Psoas muscle (tissue), 8 donors: ENCODE measurements at places on chromosomes 16 and 17.

GRCh38 chr16:14186007-14186794 is 115.1 kb downstream of the MRTFB start:
- peak; percentile 24 for DNase-seq

DNA sequence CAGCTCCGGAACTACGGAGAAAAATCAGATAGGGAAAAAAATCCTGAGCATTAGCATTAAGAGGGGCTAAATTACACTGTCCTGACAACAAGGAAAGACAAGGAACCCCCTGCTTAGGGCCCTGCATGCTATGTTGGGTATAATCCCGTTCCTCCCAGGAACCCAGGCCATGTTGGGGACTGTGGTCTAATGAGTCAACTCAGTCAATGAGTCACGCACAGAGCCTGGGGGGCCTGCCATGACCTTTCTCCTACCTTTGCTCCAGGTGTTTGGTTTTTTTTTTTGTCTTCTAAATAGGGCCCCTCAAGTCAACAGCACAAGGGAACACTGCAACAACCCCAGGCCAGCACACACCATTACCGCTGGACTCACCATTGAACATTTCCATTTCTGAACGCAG is 8.9 kb upstream of the ZNF200 start:
- DNase-seq: no peak

- DNase-seq: no peak
Measured at GRCh38 chr16:81099958-81100357, 3.8 kb upstream of the GCSH start.

- no peak for DNase-seq
Measured at GRCh38 chr16:1215574-1216295, 9.3 kb downstream of the TPSG1 start.

GRCh38 chr16:87615621-87616041 is 13.3 kb downstream of the JPH3 start:
- DNase-seq: no peak

DNA sequence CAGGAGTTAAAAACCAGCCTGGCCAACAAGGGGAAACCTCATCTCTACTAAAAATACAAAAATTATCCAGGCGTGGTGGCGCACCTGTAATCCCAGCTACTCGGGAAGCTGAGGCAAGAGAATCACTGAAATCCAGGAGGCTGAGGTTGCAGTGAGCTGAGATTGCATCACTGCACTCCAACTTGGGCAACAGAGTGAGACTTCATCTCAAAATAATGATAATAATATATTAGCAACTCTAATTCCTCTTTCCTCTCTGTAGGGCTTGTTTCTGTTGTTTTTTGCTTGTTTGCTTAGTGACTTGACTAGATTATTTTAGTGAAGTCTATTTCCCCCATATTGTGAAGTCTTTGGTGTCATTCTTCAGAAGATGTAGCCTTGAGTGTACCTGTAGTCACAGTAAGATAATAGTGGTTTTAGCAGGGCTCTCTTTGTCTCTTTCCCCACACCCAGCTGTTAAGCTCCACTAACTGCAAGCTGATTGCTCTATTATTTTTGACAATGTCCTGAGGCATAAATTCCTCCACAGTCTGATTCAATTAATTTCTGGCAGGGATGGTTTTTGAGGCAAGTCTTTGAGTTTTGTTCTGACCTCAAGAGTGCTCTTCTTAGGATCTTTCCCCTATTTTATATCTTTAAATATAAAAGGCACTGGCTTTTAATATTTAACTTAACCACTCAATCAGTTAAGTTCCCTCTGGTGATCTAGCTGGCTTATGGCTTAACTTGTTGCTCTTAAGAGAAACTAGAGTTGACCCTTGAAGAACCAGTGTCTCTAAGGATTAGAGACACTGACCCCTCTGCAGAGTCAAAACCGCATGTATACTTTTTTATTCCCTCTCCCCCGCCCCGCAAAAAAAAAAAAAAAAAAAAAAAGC is 18.6 kb upstream of the TNFSF12 start:
- no peak for DNase-seq

DNA sequence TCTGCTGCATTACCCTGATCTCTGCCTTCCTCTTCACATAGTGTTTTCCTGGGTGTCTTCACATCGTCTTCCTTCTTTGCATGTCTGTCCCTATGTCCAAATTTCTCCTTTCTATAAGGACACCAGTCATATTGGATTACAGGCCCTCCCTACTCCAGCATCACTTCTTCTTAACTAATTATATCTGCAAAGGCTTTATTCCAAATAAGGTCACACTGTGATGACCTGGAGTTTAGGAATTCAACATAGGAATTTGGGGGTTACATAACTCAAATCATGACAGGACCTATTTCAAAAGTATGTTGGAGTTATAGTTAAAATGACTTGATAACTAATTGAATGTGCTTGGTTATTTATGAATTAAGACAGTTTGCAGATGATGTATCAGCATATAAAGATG is 490.5 kb upstream of the ERCC4 start:
- DNase-seq: no peak

DNA sequence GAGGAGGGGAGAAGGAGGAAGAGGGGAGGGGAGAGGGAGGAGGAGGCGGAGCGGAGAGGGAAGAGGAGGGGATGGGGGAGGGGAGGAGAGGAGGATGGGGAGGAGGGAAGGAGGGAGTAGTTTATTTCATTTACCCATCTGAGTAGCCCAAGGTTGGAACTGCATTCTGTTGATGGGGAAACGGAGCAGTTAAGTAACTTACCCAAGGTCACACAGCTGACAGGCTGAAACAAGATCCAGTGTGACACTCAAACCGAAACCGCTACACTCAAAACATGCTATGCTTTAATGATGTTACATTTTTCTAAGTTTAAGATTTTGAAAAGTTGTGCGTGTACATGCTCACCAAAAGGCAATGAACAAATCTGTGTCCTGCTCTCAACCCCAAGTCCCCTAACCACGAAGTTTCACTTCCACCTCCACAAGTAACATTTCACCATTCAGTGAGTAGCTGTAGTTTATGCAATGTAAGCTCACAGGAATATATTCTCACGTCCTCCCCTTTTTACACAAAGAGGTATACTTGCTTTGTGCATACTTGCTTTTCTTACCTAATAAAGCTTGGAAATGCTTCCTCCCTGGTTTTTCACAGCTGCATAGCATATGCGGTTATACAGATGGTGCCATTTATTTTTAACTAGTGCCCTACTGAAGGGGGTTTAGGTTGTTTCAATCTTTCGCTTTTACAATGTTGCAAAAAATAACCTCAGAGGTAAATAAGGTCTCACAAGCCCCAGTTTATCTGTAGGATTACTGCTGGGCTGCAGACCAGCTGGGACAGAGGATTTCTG is 275.3 kb downstream of the PARN start:
- no peak for DNase-seq

DNA sequence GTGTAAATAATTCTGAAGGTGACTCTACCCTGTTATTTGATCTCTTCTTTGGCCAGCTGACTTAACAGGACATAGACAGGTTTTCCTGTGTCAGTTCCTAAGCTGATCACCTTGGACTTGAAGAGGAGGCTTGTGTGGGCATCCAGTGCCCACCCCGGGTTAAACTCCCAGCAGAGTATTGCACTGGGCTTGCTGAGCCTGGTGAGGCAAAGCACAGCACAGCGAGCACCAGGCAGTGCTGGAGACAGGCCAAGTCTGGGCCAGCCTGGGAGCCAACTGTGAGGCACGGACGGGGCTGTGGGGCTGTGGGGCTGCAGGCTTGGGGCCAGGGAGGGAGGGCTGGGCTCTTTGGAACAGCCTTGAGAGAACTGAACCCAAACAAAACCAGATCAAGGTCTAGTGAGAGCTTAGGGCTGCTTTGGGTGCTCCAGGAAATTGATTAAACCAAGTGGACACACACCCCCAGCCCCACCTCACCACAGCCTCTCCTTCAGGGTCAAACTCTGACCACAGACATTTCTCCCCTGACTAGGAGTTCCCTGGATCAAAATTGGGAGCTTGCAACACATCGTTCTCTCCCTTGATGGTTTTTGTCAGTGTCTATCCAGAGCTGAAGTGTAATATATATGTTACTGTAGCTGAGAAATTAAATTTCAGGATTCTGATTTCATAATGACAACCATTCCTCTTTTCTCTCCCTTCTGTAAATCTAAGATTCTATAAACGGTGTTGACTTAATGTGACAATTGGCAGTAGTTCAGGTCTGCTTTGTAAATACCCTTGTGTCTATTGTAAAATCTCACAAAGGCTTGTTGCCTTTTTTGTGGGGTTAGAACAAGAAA is 5.1 kb downstream of the STH start:
- DNase-seq: peak; percentile 46

DNA sequence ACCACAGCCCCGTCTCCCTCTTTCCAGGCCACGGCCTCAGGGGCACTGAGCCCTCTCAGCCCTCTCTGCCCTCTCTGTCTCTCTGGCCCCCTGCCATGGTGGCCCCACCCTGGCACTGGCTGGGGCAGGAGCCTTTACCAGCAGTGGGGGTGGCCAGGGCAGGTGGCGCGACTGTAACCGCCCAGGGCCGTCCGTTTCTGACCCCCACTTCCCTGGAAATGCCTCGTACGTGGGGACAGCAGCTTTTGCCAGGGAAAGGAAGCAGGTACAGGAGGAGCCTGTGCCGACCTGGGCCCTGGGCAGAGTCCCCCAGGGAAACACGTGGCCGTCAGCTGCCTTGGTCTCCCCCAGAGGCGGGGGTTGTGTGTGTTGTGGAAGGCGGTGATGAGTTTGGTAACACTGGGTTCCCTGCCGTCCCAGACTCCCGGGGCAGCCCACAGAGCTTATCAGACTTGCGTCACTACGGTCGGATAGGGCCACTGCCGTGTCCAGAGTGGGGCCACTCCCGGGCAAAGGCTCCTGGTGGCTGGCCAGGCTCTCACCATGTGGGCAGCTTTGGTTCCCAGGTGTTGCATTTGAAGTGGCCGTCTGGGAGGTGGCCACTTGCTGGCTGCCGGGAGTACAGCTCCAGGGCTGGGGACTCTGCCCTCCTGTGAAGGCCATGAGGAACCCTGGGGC is 249.3 kb upstream of the CIBAR2 start:
- no peak for DNase-seq

DNA sequence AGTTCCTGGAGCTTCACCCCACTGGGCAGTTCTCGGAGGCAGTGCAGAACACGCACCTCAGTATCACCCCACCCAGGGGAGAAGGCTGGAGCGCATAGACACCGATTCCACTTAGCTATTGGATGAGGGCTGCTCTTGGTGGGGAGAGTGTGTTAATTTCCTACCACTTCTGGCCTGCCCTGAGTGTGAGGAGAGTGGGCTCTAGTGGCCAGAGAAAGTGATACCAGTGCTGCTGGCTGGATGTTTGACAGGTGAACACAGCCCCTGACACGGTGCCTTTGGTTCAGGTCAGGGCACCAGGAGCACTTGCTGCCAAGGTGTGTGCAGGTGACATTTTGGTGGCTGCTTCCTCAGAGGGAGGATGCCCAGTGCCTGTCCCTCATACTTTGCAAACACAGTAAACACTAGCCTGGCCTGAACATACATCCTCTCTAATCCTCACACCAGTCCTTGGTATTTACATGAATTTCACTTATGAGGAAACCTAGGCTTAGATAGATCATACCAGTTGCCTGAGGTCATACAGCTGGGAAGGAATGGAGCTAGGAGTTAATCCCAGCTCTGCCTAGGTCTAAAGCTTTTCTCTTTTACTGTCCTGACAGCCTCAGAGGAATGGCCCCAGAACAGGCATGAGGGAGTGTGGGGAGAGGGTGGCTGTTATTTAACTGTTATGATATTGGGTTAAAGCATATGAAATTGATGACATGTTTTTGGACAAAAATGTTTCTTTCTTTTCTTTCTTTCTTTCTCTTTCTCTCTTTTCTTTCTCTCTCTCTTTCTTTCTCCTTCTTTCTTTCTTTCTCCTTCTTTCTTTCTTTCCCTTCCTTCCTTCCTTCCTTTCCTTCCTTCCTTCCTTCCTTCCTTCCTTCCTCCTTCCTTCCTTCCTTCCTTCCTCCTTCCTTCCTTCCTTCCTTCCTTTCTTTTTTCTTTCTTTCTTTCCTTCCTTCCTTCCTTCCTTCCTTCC is 21.0 kb upstream of the ITGAX start:
- no peak for DNase-seq
